ENCODE measurements at places on chromosomes 3 and 15. TPM values are rescaled to one million over a fixed set of nuclear protein-coding genes. Genes with fewer than 3 reads are reported as not detected.

USP50 gene
- not detected for total RNA-seq

GALNT15 gene
- not detected for total RNA-seq

P2RY13 gene
- not detected for total RNA-seq

PTX3 gene
- 5.4 TPM for total RNA-seq

IL17RE gene
- total RNA-seq = 5.3 TPM

TMEM158 gene
- total RNA-seq = not detected

CCK gene
- not detected for total RNA-seq

RBPMS2 gene
- total RNA-seq = 0.12 TPM

ZNF385D gene
- under 0.01 TPM for total RNA-seq

NMB gene
- 4.5 TPM for total RNA-seq

GNB4 gene
- total RNA-seq = 54.4 TPM

CD200 gene
- total RNA-seq = not detected

SLC22A13 gene
- total RNA-seq = not detected

PIGZ gene
- total RNA-seq = not detected

TUSC7 gene
- total RNA-seq = not detected

SMAD3 gene
- total RNA-seq = 21.9 TPM

SCAMP5 gene
- 7.7 TPM for total RNA-seq

UBAP1L gene
- total RNA-seq = 0.24 TPM

SLC38A3 gene
- 1.1 TPM for total RNA-seq

- DNase-seq = no peak
Observed at GRCh38 chr3:4734454-4734853, 241.3 kb downstream of the ITPR1 start.

GRCh38 chr15:80052597-80053304, 6.7 kb upstream of the ZFAND6 start:
- DNase-seq = no peak

DNA sequence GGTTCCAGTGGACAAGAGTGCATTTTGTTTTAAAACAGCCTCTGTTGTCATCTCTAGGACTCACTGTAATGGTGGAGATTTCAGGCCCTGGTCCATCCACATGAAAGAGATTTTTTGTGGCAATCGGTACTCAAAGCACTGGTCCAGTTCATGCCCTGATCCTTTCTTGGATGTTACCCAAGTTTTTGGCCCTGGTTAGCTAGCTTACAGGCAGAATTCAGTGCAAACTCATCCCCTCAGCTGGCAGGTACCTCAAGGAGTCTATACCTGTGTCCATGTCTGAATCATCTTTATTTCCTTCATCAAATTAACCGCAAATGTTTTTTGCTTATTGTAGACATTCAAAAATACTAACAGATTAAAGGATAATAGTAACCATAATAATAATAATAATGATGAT, 13.7 kb upstream of the MEF2A start:
- DNase-seq = no peak

- no peak for DNase-seq
Observed at GRCh38 chr3:59106085-59106648, 56.3 kb upstream of the CFAP20DC start.

- DNase-seq = no peak
Observed at GRCh38 chr15:55915221-55915620, 78.2 kb downstream of the NEDD4 start.

GRCh38 chr3:50248387-50248786, 12.4 kb downstream of the GNAI2 start:
- DNase-seq = no peak

DNA sequence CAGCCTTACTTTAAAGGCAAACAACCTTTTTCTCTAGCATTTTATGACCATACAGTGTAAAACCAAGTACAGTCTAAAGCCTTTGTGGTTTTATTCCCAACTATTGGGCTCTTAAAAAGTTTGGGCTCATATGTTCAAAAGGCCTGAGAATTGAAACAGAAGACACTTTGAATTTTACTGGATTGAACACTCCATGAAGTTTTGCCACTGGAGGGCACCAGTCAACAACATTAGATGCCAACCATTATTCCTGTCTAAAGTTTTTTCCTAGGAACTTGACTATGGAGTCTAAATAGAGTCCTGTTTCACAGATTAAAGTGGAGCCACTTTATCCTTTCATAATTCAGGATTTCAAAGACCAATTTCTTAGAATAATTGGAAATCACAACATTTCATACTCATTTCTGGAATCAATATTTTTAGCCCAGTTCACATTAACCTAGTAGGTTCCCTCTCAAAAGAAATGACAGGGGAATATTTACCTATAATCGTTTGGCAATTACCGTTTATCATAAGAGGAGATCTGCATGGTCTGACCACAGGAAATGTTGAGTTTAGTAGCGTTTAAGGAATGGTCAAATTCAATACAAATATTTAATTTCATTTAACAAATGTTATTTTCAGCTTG, 244.1 kb upstream of the PDZRN3 start:
- peak; percentile 43 for DNase-seq

- DNase-seq = no peak
Observed at GRCh38 chr3:134496471-134497071, 10.7 kb downstream of the CEP63 start.

- peak; percentile 93 for DNase-seq
Observed at GRCh38 chr15:38474155-38474757, 20.3 kb downstream of the FAM98B start.

GRCh38 chr15:42493679-42494078, 1.8 kb upstream of the SNAP23 start:
- DNase-seq = no peak

GRCh38 chr3:13007251-13007941, 65.8 kb downstream of the IQSEC1 start:
- no peak for DNase-seq

GRCh38 chr3:177201700-177202397, 4.6 kb upstream of the TBL1XR1 start:
- DNase-seq = no peak

DNA sequence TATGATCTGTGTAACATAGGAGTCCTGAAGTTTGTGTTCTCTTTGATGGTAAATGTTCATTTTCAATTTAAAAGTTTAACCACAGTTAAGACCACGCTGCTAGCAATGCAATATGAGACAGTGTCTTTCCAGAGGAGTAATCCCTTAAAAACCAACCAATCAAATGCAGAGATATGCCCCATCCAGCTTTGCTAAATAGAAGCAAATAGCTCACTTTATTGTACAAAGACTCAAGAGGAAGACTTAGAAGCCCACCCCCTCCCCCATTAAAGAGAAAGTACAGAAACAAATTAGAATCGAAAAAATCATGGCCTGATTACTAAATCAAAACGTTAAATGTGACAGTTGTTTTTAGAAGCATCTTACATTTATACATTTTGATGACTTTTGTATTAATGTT, 2.1 kb upstream of the ANP32A start:
- DNase-seq = no peak

DNA sequence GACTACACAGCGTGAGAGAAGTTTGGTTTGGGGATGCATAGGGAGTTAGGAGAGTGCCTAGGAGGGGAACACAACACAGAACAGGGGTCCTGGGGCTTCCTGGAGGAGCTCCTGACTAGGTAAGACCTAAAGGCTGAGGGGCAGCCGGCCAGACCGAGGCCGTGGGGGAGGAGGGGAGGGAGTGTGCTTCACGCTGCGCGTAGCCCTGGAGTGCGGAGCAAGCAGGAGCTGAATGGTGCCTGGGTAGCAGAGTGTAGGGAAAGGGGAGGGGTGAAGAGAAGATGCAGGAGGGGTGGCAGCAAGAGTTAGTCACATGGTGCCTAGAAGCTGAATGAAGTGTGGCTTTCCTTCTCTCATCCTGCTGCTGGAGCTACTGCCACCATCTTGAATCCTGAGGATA, 32.4 kb upstream of the HHATL start:
- DNase-seq = no peak

DNA sequence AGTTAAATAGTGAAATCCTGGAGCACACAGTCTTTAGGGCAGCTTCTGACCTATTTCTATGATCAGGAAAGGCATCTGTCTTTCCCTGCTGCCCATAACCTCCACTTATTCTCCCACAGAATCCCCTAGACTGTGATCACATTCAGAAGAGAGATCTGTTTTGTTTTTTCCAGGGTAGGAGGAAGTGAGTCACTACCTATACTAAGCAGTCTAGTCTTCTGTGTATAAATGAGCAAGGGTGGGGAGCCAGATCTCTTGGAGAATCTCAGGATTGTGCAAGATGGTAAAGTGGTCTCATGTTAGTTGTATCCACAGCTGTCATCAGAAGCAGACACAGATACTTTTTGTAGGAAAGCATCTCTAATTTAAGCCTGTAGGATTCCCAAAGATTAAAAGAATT, 11.8 kb upstream of the FBXO22 start:
- no peak for DNase-seq

GRCh38 chr3:123090728-123091531, 24.1 kb downstream of the PDIA5 start:
- DNase-seq = peak; percentile 36

DNA sequence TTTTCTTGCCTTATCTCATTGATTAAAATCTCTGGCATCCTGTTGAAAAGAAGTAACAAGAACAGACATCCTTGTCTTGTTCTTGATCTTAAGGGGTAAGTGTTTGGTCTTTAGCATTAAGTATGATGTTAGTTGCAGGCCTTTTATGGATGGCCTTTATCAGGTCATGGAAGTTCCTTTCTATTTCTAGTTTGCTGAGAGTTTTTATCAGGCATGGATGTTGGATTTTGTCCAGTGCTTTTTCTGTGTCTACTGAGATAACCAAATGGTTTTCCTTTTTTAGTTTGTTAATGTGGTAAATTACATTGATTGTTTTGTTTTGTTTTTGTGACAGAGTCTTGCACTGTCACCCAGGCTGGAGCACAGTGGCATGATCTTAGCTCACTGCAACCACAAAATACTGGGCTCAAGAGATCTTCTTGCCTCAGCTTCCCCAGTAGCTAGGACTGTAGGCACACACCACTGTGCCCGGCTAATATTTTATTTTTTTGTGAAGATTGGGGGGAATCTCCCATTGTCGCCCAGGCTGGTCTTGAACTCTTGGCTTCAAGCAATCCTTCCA, 26.3 kb downstream of the MRAS start:
- DNase-seq = no peak

DNA sequence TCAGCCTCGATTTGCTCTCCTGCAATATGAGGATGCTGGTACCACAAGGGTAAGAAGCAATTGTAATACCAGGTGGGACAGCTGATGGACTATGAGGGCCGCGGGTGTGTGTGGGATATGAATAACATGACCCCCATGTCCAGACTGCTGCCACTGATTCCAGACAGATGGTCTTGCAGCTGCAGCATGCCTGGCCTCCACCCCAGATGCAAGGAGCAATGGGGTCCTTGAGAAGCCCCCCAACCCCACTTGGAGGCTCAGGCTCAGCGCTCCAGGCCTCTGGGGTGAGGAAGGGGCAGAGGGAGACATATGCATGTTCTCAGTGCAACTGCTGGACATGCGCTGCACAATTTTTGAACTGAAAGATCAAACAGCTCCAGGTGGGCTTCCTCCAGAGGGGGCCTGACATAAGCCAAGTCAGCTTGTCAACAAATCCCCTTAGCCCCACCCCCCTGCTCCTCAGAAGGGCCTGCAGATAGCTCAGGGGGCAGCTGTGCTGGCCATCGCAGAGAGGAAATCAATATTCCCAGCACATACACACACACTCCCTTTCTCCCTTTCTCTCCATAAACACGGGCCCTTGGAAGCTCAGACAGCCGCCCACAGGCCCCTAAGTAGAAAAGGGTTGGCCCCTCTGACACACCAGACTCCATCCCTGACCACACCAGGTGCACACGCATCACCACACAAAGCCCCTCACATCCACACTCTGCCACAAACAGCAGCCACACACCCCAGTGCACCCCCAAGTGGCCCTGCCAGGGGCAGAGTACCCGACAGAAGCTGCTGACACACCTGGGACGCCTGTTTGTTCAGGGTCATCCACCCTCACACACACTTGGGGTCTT, 107.0 kb downstream of the IQSEC1 start:
- no peak for DNase-seq

- DNase-seq = no peak
Observed at GRCh38 chr3:151329363-151329762, at the start of gene P2RY13. Gene P2RY13 (minus strand): TSS chr3:151329549. CDS start chr3:151329528, 21 bp downstream.

- no peak for DNase-seq
Observed at GRCh38 chr3:16728770-16729745, 123.8 kb upstream of the DAZL start.

- no peak for DNase-seq
Observed at GRCh38 chr3:57556459-57557084, 498 bp downstream of the PDE12 start.

- DNase-seq = peak; percentile 82
Observed at GRCh38 chr15:101006931-101007691, 88.0 kb downstream of the LRRK1 start.

- DNase-seq = no peak
Observed at GRCh38 chr3:122989856-122990575, 37.5 kb downstream of the SEMA5B start.

DNA sequence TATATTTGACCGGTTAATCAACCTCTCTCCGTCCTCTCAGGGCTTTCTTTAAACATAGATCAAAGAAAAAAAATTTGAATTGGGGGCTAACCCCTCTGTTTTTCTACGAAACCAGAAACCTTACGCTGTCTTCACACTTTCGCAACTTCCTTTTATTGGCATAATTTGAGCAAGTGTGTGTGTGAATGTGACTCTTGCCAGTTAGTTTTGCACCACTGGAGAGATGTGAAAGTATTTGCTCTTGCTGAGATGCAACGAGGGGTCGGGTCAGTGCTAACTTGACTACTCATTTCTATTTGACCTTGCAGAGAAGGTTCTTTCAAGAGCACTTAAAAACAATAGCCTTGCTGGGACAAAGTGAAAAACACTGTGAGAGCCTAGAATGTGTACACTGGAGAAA, 81.2 kb downstream of the FAM43A start:
- no peak for DNase-seq

DNA sequence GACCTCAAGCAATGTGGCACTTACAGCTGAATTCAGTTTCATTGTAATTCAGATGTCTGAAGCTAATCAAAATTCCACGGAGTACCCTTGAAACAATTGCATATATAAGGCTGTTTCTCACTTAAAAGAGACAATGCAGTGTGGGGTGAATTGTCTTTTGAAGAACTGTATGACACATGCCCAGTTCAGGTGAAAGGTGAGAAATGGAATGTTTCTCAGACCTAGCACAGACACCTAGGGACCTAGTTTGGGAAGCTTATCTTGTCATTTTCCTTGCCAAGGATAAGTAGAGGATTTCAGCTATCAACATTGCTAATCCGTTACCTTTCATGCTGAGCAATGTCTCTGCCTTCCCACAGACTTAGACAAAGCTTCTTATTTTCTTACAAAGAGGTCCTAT, 36.3 kb downstream of the MBNL1 start:
- DNase-seq = peak; percentile 38
